ENCODE measurements at places on chromosomes 16 and 17. TPM values are rescaled to one million over a fixed set of nuclear protein-coding genes. Genes with fewer than 3 reads are reported as not detected.
A peak's percentile ranks its signal among the peaks of the same experiment; 100 is the strongest.

DNA sequence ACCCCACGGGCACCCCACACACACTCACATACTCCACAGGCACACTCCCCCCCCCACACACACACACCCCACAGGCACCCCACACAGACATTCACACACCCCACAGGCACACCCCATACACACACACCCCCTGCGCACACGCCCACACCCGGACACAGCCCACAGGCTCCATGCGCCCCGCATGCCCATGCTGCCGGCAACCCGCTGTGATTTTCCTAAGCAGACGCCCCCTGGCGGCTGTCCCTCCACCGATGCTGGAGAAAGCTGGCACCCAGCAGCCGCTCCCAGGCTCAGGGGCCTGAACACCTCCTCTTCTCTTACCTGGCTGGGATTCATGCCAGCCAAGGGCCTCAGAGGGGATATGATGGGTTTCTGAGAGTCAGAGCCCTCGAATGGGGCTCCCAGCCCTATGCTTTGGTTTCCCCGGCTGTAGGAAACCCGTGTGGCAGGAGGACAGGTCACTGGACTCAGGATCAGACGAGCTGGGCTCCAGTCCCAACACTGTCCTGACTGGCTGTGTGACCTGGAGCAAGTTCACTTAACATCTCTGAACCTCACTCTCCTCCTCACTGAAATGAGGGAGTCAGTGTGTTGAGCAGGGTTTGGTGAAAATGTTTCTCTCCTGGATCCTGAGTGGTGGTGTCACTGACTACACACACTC lies 19.6 kb upstream of the TNFRSF13B start:
- peak; percentile 57 for DNase-seq

DNA sequence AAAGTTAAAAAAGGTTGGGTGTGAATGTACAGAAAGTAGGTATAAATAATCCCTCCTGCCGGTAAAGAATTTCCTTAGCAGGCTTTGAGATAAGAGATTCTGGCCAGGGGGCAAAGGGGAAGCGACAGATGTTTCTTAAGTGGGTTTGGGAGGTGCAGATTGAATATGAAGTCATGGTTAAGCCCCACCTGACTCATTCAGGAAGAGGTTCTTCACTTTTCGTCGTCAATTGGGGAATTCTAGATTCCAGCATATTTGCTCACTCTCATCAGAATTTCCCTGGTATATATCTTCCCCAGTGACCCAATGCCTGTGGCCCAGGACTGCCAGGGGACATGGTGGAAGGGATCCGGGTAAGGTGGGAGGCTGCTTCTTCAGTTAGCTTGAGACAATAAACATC lies 127.8 kb downstream of the CPPED1 start:
- DNase-seq = peak; percentile 75

DNA sequence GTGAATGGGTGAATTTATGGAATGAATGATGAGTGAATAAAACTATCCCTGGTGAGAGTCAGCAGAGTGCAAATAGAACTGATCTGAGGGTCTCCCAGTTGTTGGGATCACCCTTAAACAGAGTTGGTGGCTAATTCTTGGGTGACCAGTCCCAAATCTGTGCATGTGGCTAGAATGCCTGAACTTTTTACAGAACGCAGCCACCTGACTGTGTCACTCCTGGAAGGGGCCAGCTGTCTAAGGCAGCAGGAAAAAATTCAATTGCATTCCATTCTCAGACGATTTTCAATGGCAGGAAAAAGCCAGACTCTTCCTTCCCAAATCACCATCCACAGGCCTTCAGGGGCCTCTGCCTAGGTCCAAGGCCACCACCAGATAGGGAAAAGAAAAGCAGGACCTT lies 43.5 kb downstream of the BEAN1 start:
- no peak for DNase-seq

DNA sequence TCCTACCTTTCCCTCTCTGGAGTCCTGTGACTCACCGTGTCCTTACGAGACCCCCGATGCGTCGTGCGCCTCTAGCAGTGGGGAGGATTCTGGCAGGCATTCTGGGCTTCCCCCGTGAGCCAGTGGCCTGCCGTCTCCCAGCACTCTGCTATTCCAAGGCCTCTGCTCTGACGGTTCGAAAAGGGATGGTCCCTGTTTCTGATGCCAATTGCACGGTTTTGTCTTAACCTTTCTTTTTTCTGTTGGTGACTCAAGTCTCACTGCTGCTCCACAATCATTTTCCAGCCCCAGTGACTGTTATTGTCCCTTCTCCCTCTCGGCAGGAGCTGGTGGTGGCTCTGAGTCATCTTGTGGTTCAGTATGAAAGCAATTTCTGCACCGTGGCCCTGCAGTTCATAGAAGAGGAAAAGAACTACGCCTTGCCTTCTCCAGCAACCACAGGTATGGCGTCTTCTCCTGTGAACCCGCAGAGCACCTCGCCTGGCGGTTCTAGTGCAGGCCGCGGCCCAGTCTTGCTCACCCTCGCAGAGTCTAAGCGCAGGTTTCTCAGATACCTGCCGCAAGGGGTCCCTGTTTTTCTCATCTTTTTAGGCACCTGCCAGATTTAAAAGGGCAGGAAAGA lies 100.1 kb upstream of the CHMP6 start:
- DNase-seq = peak; percentile 94

Gene NAGS
- total RNA-seq = 0.28 TPM

Measured in IMR-90 (cell line).